MCF 10A (cell line): ENCODE measurements at places on chromosomes 5 and 9. TPM values are rescaled to one million over a fixed set of nuclear protein-coding genes. Genes with fewer than 3 reads are reported as not detected.

DNA sequence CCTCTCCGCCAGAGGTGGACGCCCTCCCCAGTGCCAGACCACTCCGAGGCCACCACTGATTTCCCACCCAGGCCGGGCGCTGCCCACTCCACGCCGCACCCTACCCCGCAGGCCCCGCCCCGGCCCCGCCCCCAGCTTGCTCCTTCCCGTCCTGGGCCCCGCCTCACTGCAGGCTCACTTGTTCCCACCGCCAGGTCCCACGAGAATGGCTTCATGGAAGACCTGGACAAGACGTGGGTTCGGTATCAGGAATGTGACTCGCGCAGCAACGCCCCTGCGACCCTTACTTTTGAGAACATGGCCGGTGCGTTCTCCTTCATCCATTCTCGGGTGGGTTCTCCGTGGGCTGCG lies 6.5 kb downstream of the LRRC26 start:
- DNase-seq, result peak; percentile 36
- peaks cover 29% of the 10 kb centered on the region for H3K27me3 ChIP-seq
- no peaks in the 10 kb centered on the region for H3K4me1 ChIP-seq
- H3K27ac ChIP-seq, result no peak overlapping the region
- H3K36me3 ChIP-seq, result no peaks in the 10 kb centered on the region

DNA sequence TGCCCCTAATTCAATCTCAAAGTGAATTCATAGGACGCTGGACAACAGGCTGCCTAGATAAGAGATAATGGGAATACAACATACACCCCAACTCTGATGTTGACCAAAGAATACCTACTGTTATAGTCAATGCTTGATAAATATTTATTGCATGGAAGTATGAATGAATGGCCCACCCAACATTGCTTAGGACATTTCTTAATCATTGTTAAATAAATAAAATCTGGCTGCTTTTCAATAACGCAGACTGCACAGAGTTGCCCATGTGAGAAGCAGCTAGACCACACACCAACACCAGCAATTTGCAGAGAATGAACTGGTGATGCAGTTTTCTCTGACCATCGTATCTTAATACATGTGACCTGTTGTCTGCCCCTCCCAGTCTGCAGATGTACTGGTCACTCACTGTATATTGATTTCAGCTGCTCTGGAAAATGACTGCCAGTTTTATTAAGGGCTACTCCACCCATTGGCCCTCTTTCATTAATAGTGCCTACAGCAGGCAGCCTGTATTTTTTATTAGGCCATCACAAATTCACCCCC lies 236.2 kb upstream of the WWC1 start:
- H3K27me3 ChIP-seq, result peaks cover 7% of the 10 kb centered on the region
- H3K4me1 ChIP-seq, result peaks cover 6% of the 10 kb centered on the region
- H3K4me3 ChIP-seq, result no peak overlapping the region
- no peaks in the 10 kb centered on the region for H3K36me3 ChIP-seq
- no peak for DNase-seq

GRCh38 chr5:141655020-141655419 lies 3.8 kb upstream of the FCHSD1 start:
- DNase-seq, result no peak
- no peak overlapping the region for H3K27ac ChIP-seq
- no peaks in the 10 kb centered on the region for H3K27me3 ChIP-seq
- H3K36me3 ChIP-seq, result peaks cover 15% of the 10 kb centered on the region
- no peak overlapping the region for H3K4me3 ChIP-seq

GRCh38 chr9:11933926-11934325 lies 759.3 kb upstream of the TYRP1 start:
- H3K4me1 ChIP-seq, result peaks cover 9% of the 10 kb centered on the region
- no peaks in the 10 kb centered on the region for H3K27me3 ChIP-seq
- DNase-seq, result peak; percentile 78
- no peaks in the 10 kb centered on the region for H3K36me3 ChIP-seq
- H3K4me3 ChIP-seq, result no peak overlapping the region
- peak overlapping the region; percentile 88 for H3K27ac ChIP-seq

- peaks cover 29% of the 10 kb centered on the region for H3K36me3 ChIP-seq
- no peak for DNase-seq
- no peak overlapping the region for H3K4me3 ChIP-seq
- H3K4me1 ChIP-seq, result peaks cover 24% of the 10 kb centered on the region
- H3K27ac ChIP-seq, result no peak overlapping the region
- H3K27me3 ChIP-seq, result no peaks in the 10 kb centered on the region
These were observed 14.6 kb downstream of the CPEB4 start for GRCh38 chr5:173902743-173903142.

- no peak overlapping the region for H3K4me3 ChIP-seq
- no peak overlapping the region for H3K27ac ChIP-seq
- H3K36me3 ChIP-seq, result no peaks in the 10 kb centered on the region
- H3K27me3 ChIP-seq, result no peaks in the 10 kb centered on the region
- DNase-seq, result no peak
These were observed 204.7 kb upstream of the RFX3 start for GRCh38 chr9:3730511-3730922.

Gene GPSM1
- total RNA-seq, result 15.5 and 16.4 TPM in 2 replicates

DNA sequence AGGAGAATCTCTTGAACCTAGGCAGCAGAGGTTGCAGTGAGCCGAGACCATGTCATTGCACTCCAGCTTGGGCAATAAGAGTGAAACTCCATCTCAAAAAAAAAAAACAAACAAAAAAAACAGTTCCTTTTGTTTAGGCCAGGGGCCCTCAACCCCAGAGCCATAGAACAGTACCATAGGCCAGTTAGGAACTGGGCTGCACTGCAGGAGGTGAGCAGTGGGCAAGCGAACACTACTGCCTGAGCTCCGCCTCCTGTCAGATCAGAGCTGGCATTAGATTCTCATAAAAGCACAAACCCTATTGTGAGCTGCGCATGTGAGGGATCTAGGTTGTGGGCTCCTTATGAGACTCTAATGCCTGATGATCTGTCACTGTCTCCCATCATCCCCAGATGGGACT lies 49.1 kb upstream of the SUB1 start:
- peaks cover 13% of the 10 kb centered on the region for H3K4me1 ChIP-seq
- H3K4me3 ChIP-seq, result no peak overlapping the region
- H3K27ac ChIP-seq, result no peak overlapping the region
- H3K27me3 ChIP-seq, result no peaks in the 10 kb centered on the region
- no peak for DNase-seq

DNA sequence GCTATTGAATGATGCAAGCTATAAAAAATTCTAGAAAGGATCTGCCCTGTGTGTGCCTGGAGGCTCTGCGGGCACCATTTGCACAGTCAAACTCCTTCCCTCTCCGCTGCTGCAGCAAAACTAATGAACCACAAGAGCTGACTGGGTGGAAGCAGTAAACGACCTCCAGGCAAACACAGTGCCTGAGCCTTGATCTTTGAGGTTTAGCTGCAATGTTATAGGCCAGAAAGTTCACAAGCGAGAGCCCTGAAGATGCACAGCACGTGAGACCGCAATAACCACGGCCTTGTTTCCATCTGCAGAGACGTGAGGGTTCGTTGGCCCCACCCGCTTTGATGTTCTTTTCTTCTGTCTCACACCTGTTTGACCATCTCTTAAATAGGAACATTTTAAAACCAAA lies 69.2 kb upstream of the S1PR3 start:
- H3K4me1 ChIP-seq, result no peaks in the 10 kb centered on the region
- H3K27me3 ChIP-seq, result no peaks in the 10 kb centered on the region
- no peaks in the 10 kb centered on the region for H3K36me3 ChIP-seq

DNA sequence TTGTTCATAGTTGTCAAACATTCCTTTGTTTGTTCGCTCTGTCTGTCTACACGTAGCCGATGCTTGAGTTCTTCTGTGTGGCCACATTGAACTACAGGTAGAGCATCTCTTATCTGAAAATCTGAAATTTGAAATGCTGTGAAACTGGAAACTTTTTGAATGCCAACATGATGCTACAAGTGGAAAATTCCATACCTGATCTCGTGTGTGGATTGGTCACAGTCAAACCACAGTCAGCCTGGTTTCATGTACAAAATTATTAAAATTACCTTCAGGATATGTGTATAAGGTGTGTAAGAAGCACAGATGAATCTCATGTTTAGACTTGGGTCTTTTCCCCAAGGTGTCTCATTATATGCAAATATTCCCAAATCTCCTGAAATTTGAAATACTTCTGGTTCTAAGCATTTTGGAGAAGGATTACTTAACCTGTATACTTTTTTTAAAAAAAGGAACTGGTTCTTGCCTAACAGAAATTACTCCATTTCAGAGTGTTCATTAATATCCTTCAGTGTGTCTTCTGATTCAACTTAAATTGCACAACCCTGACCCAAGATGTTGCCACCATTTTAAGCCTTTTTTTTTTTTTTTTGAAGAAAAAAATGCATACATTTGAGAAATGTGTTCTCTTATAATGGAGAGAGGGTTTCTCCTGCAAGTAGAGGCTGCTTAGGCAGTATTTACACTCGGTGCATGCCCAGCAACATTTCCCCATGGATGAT lies 254.3 kb downstream of the MAST4 start:
- H3K36me3 ChIP-seq, result no peaks in the 10 kb centered on the region
- peak overlapping the region; percentile 24 for H3K27ac ChIP-seq
- H3K4me3 ChIP-seq, result peak overlapping the region; percentile 53
- H3K27me3 ChIP-seq, result no peaks in the 10 kb centered on the region

Gene IL9
- not detected in 2 replicates for total RNA-seq

Gene ALDH1B1
- total RNA-seq, result 17.5 and 26.2 TPM in 2 replicates
